ENCODE measurements at places on chromosomes 7 and 10. TPM values are rescaled to one million over a fixed set of nuclear protein-coding genes. Genes with fewer than 3 reads are reported as not detected.

- DNase-seq: peak; percentile 54
These were observed 126.4 kb downstream of the CCDC3 start for GRCh38 chr10:12875100-12875499.

GRCh38 chr10:68955355-68955831 is 577 bp upstream of the DDX21 start:
- no peak for DNase-seq

GRCh38 chr10:89659143-89660131 is 14.4 kb upstream of the PANK1 start:
- DNase-seq: peak; percentile 54

- no peak for DNase-seq
These were observed 185.5 kb downstream of the BMPER start for GRCh38 chr7:34090816-34091215.

DNA sequence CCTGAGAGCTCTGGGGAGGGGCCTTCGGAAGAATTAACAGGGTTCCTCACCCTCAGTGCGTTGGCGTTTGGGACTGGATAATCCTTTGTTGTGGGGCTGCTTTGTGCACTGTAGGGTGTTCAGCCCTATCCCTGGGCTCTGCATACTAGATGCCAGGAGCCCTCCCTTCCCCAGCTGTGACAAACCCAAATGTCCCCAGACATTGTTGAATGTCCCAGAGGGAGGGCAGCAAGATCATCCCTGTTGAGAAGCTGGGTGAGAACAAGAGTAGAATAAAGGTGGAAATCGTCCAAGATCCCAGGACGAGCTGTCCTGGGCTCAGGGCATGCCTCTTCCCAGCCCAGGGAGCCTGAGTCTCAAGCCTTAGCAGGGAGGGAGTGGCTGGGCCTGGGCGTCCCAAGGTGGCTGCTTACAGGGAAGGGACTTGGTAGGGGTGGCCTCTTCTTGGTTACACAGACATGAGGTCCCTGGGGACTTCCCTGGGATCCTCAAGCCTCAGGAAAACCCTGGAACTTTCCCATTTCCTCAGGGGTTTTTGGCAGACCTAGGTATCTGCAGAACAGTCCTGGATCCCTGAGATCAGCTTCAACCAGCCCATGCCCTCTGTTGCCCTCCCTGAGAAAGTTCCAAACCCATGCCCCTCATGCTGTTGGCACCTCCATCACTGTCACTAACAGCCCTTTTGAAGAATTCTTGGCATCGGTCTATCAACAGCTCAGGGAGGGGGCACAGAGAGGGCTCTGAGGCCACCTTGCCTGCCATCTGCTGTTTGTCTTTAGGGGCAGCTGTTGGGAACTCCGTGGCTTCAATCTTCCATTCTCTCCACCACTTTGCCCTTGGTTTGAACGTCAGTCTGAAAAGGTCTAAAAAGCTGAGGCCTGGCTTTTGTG is 53.7 kb downstream of the GOLGA7B start:
- no peak for DNase-seq

GRCh38 chr10:79417731-79418130 is 27.7 kb downstream of the ZCCHC24 start:
- no peak for DNase-seq

DNA sequence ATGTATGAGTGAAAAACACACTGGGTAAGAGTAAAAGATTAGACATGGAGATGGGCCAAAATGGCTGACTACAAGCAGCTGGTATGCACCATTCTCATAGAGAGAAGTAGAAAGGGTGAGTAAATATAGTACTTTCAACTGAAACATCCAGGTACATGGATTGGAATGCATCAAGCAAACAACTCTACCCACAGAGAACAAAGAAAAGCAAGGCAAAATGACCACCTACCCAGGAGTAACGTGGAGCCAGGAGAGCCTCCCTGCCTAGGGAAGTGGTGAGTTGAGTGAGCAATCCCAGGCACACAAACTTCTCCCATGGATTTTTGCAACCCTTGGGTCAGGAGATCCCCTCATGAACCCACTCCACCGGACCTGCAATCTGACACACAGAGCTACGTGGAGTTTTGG is 212.8 kb downstream of the PTN start:
- peak; percentile 48 for DNase-seq

Gene RNF32
- total RNA-seq: 3.2 TPM

- no peak for DNase-seq
These were observed 68.9 kb downstream of the RNF216 start for GRCh38 chr7:5712566-5712965.

- DNase-seq: peak; percentile 73
These were observed 994 bp upstream of the CYP51A1 start for GRCh38 chr7:92135052-92135889.

Gene RSPH10B2
- total RNA-seq: 0.69 TPM

Gene FGFR2
- total RNA-seq: 47.1 TPM

Gene SLC39A12
- 0.21 TPM for total RNA-seq

Gene CALML5
- not detected for total RNA-seq

Gene HOXA7
- total RNA-seq: not detected

GRCh38 chr10:66941491-66941890 is 15.7 kb downstream of the LRRTM3 start:
- DNase-seq: no peak

Gene ITPRID1
- not detected for total RNA-seq

Gene SPDYE6
- 0.18 TPM for total RNA-seq

Gene CH25H
- total RNA-seq: not detected

- no peak for DNase-seq
These were observed 156.0 kb upstream of the NFE2L3 start for GRCh38 chr7:25996006-25996408.

- no peak for DNase-seq
These were observed 81.0 kb upstream of the SLF2 start for GRCh38 chr10:100831742-100832141.

- DNase-seq: no peak
These were observed 175.6 kb downstream of the PLXNA4 start for GRCh38 chr7:132400561-132401142.

- no peak for DNase-seq
These were observed 24.4 kb downstream of the TRUB1 start for GRCh38 chr10:114962441-114962840.

DNA sequence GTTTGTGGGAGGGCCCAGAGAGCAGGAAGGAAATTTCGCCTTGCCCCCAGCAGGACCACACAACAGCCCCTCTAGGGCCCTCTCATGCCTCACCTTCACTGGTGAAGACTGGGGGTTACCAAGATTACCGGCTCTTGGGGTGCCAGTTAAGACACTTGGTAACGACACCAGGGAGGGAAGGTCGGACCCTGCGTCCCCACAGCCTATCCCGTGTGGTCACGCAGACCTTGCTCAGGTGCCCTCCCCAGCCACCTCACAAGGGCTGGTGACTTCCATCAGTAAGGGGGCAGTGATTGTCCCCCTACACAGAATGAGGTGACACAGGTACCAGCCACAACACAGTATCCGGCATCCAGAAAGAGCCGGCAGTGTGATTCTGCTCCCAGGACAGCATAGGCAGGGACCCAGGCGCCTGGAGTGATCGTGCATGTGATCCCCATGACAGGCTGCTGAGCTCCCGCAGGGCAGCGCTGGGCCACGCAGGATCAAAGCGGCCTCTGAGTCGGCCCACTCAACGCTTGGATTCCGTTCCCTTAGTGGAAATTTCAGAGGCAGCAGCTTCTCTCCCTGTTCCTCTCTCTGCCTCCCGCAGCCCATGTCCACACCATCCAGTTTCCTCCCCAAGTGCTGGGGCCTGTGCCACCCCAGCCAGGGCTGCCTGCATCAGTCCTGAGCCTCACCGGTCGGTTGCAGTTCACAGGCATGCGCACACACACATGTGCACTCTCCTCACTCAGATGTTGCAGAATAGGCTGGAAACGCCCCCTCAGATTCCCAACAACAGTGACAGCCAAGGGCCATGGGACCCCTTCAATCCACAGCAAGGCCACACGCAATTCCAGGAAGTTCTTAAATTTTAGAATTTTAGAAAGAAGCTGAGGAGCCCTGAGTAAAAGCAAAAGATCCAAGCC is 35.8 kb downstream of the CAMK2B start:
- peak; percentile 43 for DNase-seq

Gene GNG11
- total RNA-seq: 8.4 TPM

GRCh38 chr10:7297094-7297493 is 113.7 kb downstream of the SFMBT2 start:
- DNase-seq: no peak
